Stimulated activated naive CD4-positive, alpha-beta T cell treated with Interleukin-2 at 50 U/mL for 16 hours (primary cell): ENCODE measurements at places on chromosomes 2 and 18.
A peak's percentile ranks its signal among the peaks of the same experiment; 100 is the strongest.

DNA sequence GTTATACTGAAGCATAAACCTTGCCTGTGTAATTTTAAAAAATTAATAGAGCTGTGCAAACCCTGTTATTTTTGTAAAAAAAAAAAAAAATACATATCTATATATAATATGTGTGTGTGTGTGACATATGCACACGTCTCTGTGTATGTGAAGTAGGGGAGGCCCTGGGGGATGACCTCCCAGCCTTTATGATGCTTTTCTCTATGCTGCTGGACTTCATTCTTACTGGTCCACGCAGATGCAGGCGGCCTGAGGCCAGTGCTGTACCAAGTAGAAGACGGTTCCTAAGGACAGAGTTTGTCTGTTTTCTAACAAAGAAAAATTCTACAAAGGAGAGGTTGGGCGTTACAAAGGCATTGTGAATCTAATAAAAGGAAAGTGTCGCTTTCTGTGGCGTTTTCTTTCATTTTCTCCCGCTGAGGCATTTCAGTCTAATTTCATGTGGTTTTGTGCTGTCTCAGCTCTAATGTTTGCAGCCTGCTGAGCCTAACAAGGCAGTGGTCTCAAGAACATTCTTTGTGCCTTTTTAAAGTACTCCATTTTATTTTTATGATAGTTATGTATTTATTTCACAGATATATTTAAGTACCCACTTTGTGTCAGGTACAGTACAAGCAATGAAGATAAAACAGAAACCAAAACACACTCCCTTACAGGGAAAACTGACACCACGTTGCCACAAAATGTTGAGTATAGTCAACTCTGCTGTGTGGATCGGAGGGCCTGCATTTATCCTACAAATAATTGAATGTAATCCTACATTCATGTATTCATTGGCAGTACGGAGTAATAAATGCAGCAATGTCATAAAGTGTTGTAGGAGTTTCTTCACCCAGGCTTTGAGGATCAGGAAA is 118.0 kb downstream of the RAB3GAP1 start:
- DNase-seq: no peak

DNA sequence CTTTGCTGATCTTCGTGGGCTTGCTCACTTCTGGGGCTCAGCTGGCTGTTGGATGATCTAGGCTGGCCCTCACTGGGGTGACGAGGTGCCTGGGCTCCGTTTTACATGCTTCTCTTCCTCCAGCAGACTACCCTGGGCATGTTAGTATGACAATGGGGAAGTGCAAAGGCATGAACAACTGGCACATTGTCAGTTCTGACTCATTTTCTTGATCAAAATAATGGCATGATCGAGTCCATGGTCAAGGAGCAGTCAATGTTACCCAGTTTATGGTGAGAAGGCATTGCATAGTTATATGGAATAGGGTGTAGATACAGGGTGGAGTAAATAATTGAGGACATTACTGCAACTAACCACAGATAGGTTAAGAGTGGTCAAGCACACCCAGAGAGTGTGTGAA is 10.0 kb upstream of the UPP2 start:
- no peak for DNase-seq

GRCh38 chr2:65388596-65389390 is 43.6 kb downstream of the SPRED2 start:
- DNase-seq: no peak

GRCh38 chr2:200637901-200638300 is 52.1 kb downstream of the AOX1 start:
- DNase-seq: no peak

DNA sequence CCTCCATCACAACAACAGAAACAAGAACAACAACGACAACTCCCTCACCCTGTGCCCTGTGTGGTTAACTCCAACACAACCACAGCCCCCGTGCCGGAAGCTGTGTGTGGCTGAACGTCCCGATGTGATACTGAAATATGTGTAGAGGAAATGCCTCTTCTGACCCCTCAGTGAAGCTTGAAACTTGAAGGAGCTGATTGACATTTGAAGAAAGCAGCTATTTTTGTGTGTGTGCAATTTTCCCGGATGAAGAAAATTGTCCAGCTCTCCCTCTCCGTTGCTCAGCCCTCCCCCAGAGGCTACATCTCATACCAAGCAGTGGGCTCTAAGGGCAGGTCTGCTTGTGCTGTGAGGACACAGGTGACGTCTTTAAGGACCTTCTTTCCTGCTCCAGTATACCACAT is 173.8 kb downstream of the ICOS start:
- peak; percentile 55 for DNase-seq

DNA sequence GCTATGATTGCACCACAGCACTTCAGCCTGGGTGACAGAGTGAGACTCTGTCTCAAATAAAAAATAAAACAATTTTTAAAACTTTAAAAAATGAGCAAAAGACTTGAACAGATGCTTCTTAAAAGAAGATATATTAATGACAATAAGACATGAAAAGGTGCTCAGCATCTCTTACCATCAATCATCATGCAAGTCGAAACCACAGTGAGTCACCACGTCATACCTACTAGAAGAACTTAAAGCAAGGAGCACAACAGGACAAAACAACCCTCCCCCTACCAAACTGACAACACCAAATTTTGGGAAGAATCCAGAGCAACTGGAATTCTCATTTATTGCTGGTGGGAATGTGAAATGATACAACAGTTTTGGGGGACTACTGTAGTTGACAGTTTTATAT is 251.6 kb downstream of the BCL2 start:
- DNase-seq: no peak

GRCh38 chr2:109210431-109211200 is 81.6 kb downstream of the SH3RF3 start:
- DNase-seq: no peak

DNA sequence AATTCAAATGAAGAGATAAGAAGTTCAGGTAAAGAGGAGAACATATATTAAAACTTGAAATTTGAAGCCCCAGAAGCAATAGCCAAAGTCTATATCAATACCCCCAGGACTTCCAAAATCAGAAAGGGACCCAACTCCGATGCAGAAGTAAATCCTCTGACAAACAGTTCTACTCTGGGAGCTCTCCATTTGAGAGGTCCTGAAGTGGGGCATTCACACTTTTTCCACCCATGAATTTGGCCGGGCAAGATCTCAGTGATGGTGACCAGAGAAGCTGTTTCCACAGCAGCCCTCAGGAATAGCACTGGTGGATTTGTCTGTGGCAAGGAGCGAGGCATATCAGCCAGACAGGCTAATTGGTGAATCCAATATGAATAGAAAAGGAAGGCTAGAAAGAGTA is 313.6 kb upstream of the MC4R start:
- DNase-seq: no peak

- DNase-seq: no peak
Measured at GRCh38 chr2:190221429-190221828, 98.2 kb downstream of the HIBCH start.

DNA sequence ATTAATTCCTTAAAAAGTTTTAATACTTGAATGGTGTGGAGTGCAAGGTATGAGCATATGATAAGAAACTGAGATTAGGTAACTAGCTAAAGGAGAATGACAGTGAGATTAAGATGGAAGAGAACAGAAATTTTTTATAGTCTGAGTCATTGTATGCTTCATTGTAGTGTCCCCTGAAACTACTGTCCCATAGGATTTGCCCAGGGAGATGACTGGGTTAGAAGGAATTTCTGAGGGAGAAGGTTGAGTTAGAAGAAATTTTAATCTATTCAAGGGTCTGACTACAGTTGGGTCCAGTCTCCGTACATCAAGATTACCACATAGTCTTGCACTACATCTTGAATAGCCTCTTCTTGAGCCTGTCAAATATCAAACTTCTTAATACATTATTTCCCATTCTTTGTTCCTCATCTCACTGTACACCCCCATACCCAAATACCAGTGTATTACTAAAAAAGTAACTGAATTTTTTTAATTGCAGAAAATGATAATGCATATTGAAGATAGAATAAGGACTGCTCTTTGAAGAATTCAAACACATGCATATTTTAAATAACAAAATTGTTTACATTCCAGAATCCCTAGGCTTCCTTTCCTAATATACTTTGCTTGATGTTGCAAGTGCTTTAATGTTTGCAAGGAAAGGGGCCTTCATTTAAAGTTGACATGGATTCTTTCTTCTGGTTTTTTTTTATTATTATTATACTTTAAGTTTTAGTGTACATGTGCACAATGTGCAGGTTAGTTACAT is 314.3 kb upstream of the COL3A1 start:
- DNase-seq: no peak
